ENCODE measurements at places on chromosomes 5 and 9. TPM values are rescaled to one million over a fixed set of nuclear protein-coding genes. Genes with fewer than 3 reads are reported as not detected.

GRCh38 chr5:35717718-35718117, 100.1 kb downstream of the SPEF2 start:
- H3K4me1 ChIP-seq: no peaks in the 10 kb centered on the region
- H3K27ac ChIP-seq: no peak overlapping the region
- no peak for DNase-seq
- H3K4me3 ChIP-seq: no peak overlapping the region
- H3K36me3 ChIP-seq: no peaks in the 10 kb centered on the region

- peaks cover 21% of the 10 kb centered on the region for H3K36me3 ChIP-seq
- no peak overlapping the region for H3K27ac ChIP-seq
- peaks cover 2% of the 10 kb centered on the region for H3K4me1 ChIP-seq
Measured at GRCh38 chr9:34335376-34335775, 6.0 kb downstream of the NUDT2 start.

DNA sequence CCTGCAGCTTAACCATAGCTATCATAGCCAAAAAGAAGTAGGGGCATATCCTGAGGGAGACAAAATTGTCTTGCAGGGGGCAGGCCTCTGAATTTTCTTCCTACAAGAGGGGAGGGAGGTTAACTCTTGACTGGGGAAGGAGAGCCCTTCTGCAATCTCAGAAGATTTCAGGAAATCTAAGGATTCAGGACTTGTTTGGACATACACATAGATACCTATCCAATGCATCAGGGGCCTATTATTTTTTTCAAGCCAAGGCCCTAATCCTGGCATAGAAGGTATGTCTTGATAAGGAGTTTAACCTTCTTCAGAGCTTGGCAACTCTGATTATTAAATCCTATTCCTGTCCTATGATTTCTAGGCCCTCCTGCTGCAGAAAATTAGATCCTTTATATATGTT, 375.1 kb upstream of the ACTBL2 start:
- H3K27ac ChIP-seq: no peak overlapping the region
- no peaks in the 10 kb centered on the region for H3K36me3 ChIP-seq
- no peak overlapping the region for H3K4me3 ChIP-seq
- no peaks in the 10 kb centered on the region for H3K27me3 ChIP-seq
- DNase-seq: no peak

GRCh38 chr5:158224253-158224652, 365.3 kb upstream of the CLINT1 start:
- H3K36me3 ChIP-seq: no peaks in the 10 kb centered on the region
- no peak overlapping the region for H3K4me3 ChIP-seq
- no peaks in the 10 kb centered on the region for H3K27me3 ChIP-seq
- no peak for DNase-seq

DNA sequence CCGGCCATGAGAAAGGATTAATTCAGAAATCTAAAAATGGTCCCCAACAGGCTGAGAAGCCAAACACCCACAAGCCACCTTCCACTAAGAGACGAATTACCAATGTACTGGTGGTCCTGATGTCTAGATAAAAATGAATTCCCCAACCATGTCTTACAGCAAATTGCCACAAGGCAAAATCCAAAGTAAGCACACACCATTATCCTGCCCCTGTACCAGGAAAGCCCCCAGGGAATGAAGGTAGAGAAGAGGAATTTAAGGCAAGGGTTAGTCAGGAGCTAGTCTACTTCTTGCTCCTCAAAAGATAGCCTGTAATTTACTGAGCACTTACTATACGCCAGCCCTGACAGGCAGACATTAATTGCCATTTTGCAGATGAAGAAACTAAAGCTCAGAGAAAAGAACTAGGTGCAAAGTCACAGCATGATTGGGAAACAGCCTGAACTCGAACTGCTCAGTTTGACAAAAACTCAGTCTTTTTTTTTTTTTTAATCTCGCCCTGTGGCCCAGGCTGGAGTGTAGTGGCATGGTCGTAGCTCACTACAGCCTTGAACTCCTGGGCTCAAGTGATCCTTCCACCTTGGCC, 64.3 kb downstream of the RAPGEF1 start:
- H3K27ac ChIP-seq: no peak overlapping the region
- peaks cover 52% of the 10 kb centered on the region for H3K4me1 ChIP-seq

DNA sequence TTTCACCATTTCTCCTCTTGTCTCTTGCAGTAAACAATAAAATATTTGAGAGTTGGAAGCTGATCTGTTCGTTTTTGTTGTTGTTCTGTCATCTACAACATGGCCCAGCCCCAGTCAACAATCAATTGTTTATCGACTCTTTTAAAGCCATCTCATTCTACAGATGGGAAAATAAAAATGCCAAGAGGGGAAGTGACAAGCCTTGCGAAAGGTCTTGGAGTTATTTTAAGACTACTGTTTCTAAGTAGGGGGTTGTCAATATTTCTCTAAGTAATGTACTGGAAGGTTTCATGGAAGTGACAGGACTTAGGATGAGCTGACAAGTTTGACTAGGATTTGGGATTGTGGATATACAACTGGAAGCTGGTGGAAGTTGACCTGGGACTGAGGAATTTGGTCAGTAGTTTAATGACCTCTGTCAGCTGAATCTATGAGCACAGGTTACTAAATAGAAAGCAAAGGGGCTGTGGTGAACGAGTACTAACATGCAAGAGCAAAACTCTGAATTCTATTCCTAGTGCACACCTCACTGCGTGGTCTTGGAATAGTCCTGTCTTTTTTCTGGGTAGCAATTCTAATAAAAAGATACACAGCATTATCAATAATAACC, 57.5 kb upstream of the ADRB2 start:
- no peaks in the 10 kb centered on the region for H3K36me3 ChIP-seq
- no peaks in the 10 kb centered on the region for H3K27me3 ChIP-seq
- H3K4me1 ChIP-seq: no peaks in the 10 kb centered on the region

- H3K27me3 ChIP-seq: no peaks in the 10 kb centered on the region
- DNase-seq: no peak
- no peaks in the 10 kb centered on the region for H3K4me1 ChIP-seq
- no peak overlapping the region for H3K27ac ChIP-seq
- no peak overlapping the region for H3K4me3 ChIP-seq
- peaks cover 86% of the 10 kb centered on the region for H3K36me3 ChIP-seq
Measured at GRCh38 chr9:136829412-136829811, 12.9 kb upstream of the AJM1 start.

GRCh38 chr9:68625559-68625958, 79.5 kb upstream of the PIP5K1B start:
- no peaks in the 10 kb centered on the region for H3K4me1 ChIP-seq
- no peak overlapping the region for H3K4me3 ChIP-seq
- DNase-seq: no peak
- H3K27me3 ChIP-seq: no peaks in the 10 kb centered on the region

GRCh38 chr5:175778951-175779503, 92.4 kb upstream of the CPLX2 start:
- DNase-seq: no peak
- no peaks in the 10 kb centered on the region for H3K4me1 ChIP-seq
- H3K36me3 ChIP-seq: no peaks in the 10 kb centered on the region

GRCh38 chr5:109105631-109106267, 304.0 kb downstream of the PJA2 start:
- no peak overlapping the region for H3K4me3 ChIP-seq
- no peak overlapping the region for H3K27ac ChIP-seq
- no peaks in the 10 kb centered on the region for H3K27me3 ChIP-seq
- DNase-seq: no peak
- H3K36me3 ChIP-seq: no peaks in the 10 kb centered on the region

- no peak overlapping the region for H3K4me3 ChIP-seq
- no peaks in the 10 kb centered on the region for H3K27me3 ChIP-seq
- no peak for DNase-seq
- H3K4me1 ChIP-seq: no peaks in the 10 kb centered on the region
- H3K27ac ChIP-seq: no peak overlapping the region
- no peaks in the 10 kb centered on the region for H3K36me3 ChIP-seq
Measured at GRCh38 chr9:124632077-124632621, 125.0 kb upstream of the NR5A1 start.

GRCh38 chr5:93305984-93306383, 275.0 kb downstream of the NR2F1-AS1 start:
- no peaks in the 10 kb centered on the region for H3K4me1 ChIP-seq
- H3K27me3 ChIP-seq: no peaks in the 10 kb centered on the region
- no peak overlapping the region for H3K4me3 ChIP-seq
- DNase-seq: no peak

- no peak overlapping the region for H3K4me3 ChIP-seq
- no peak overlapping the region for H3K27ac ChIP-seq
- no peaks in the 10 kb centered on the region for H3K4me1 ChIP-seq
Measured at GRCh38 chr5:139869042-139869790, 73.6 kb downstream of the PSD2 start.

DNA sequence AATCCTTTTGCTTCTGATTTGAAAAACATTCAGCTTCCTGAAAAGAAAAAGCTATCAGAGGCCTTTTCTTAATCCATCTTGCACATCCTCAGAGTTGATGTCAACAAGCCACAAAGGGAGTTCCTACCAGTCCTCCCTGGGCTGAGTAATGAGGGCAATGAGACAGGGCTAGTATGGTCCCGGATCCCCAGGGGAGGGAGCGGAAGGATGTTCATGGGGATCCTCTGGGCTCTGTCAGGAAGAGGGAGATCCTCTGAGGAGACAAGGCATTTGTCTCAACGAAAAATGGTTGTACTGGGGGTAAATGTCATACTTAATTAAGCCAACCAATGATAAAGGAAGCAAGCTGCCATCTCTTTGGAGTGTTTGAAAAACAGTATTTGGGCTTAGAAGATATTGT, 195.3 kb downstream of the DTWD2 start:
- H3K27ac ChIP-seq: no peak overlapping the region
- no peaks in the 10 kb centered on the region for H3K27me3 ChIP-seq
- no peaks in the 10 kb centered on the region for H3K36me3 ChIP-seq
- no peak overlapping the region for H3K4me3 ChIP-seq

DNA sequence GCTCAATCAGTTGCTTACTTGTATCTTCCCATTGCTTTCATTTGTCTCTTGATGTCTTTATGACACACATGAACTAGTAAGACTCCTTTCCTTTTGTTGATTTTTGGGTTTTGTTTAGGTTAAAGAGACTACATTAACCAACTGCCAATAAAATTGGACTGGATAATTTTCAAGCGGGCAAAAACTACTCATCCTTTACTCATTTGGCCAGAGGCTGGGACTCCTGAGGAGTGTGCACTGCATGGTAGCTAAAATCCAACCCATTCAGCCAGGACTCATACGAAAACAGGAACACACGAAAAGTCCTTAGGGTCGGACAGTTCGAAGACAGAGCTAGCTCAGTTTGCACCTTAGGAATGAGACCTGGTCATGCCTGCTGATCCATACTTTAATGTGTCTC, 6.0 kb downstream of the SLC46A2 start:
- H3K4me3 ChIP-seq: no peak overlapping the region
- DNase-seq: no peak
- H3K27me3 ChIP-seq: peaks cover 2% of the 10 kb centered on the region
- no peaks in the 10 kb centered on the region for H3K4me1 ChIP-seq
- H3K36me3 ChIP-seq: peaks cover 2% of the 10 kb centered on the region
- H3K27ac ChIP-seq: no peak overlapping the region

- H3K4me3 ChIP-seq: no peak overlapping the region
- H3K4me1 ChIP-seq: no peaks in the 10 kb centered on the region
- no peaks in the 10 kb centered on the region for H3K36me3 ChIP-seq
- DNase-seq: no peak
- H3K27me3 ChIP-seq: no peaks in the 10 kb centered on the region
Measured at GRCh38 chr9:94081864-94082463, 2.3 kb upstream of the PTPDC1 start.

DNA sequence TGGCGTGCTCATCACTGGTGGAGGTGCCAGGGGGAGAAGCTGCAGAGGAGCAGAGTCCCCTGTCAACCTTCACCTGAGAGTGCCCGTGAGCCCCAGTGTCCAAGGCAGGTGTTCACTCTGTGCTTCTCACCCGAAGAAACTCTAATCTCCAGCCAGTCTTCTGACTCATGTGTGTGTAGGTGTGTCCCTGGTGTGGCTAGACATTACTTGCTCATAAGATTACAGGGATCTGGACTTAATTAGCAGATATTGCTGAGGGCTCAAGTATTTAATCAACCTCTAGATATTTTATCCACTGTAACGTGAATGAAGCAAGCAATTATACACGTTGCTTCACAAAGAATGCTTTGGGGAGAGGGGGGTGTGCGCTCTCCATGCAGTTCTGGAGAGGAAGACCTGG, 72.5 kb downstream of the MED10 start:
- no peaks in the 10 kb centered on the region for H3K27me3 ChIP-seq
- H3K4me1 ChIP-seq: no peaks in the 10 kb centered on the region
- H3K4me3 ChIP-seq: no peak overlapping the region
- no peak for DNase-seq
- no peak overlapping the region for H3K27ac ChIP-seq

- H3K36me3 ChIP-seq: no peaks in the 10 kb centered on the region
- H3K27me3 ChIP-seq: no peaks in the 10 kb centered on the region
- H3K4me3 ChIP-seq: no peak overlapping the region
- DNase-seq: peak; percentile 37
- no peaks in the 10 kb centered on the region for H3K4me1 ChIP-seq
Measured at GRCh38 chr5:101942321-101942882, 353.7 kb downstream of the SLCO4C1 start.

GRCh38 chr9:124594225-124594624, 87.0 kb upstream of the NR5A1 start:
- H3K27me3 ChIP-seq: no peaks in the 10 kb centered on the region
- no peak overlapping the region for H3K27ac ChIP-seq
- no peaks in the 10 kb centered on the region for H3K36me3 ChIP-seq
- no peak for DNase-seq

DNA sequence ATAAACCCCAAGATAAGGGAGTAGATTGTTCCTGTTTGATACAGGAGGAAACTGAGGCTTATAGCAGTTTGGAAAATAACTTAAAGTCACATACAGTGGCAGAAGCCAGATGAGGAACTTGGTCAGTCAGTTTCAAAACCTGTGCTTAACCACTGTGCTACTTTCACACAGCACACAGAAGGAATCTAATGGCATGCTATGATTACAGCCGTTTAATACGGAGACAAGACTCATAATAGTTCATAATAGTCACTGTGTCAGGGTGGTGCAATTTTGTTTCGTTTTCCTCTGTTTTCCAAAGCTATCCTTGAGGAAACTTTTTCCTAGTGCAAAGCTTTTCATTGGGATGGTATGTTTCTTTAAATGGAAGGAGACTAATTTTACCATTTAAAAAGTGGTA, 112.3 kb downstream of the GCNT1 start:
- peak overlapping the region; percentile 19 for H3K4me3 ChIP-seq
- no peaks in the 10 kb centered on the region for H3K27me3 ChIP-seq
- no peaks in the 10 kb centered on the region for H3K4me1 ChIP-seq
- H3K27ac ChIP-seq: no peak overlapping the region
- H3K36me3 ChIP-seq: no peaks in the 10 kb centered on the region

- H3K4me3 ChIP-seq: no peak overlapping the region
- DNase-seq: no peak
Measured at GRCh38 chr9:99075246-99075912, 29.5 kb upstream of the TGFBR1 start.

GRCh38 chr9:9905736-9906135, 707.1 kb downstream of the PTPRD start:
- no peak overlapping the region for H3K27ac ChIP-seq
- H3K4me1 ChIP-seq: no peaks in the 10 kb centered on the region
- H3K27me3 ChIP-seq: no peaks in the 10 kb centered on the region
- no peak overlapping the region for H3K4me3 ChIP-seq
- DNase-seq: no peak

The PCDHB13 gene
- 0.27 TPM for polyA plus RNA-seq

The CATSPER3 gene
- polyA plus RNA-seq: 1.3 TPM

The OR2V1 gene
- 0.02 TPM for polyA plus RNA-seq

The LAMC3 gene
- polyA plus RNA-seq: 2.6 TPM

The DAPK1 gene
- 28.1 TPM for polyA plus RNA-seq

The DRD1 gene
- polyA plus RNA-seq: 0.41 TPM

The CCL27 gene
- polyA plus RNA-seq: 48.4 TPM

The CDHR2 gene
- polyA plus RNA-seq: 0.07 TPM

The SOHLH1 gene
- polyA plus RNA-seq: 0.05 TPM

The DNAI1 gene
- polyA plus RNA-seq: 0.75 TPM

The SEC61B gene
- polyA plus RNA-seq: 340 TPM

The GLDC gene
- polyA plus RNA-seq: 2.2 TPM

The EDIL3 gene
- 2.9 TPM for polyA plus RNA-seq

The NR5A1 gene
- 0.46 TPM for polyA plus RNA-seq

Measured in thymus (tissue), 14 donors.